ENCODE measurements at places on chromosomes 5 and 9. TPM values are rescaled to one million over a fixed set of nuclear protein-coding genes. Genes with fewer than 3 reads are reported as not detected.

The RNF183 gene
- 0.66 TPM for total RNA-seq

The ADAMTS12 gene
- total RNA-seq = 28.0 TPM

The RPL12 gene
- 932 TPM for total RNA-seq

The UBE2QL1 gene
- 6.5 TPM for total RNA-seq

The FOXD4L4 gene
- 0.22 TPM for total RNA-seq

Measured in camera-type eye (tissue), 1 donor.